ENCODE measurements at places on chromosomes 7 and 10.
A peak's percentile ranks its signal among the peaks of the same experiment; 100 is the strongest.

DNA sequence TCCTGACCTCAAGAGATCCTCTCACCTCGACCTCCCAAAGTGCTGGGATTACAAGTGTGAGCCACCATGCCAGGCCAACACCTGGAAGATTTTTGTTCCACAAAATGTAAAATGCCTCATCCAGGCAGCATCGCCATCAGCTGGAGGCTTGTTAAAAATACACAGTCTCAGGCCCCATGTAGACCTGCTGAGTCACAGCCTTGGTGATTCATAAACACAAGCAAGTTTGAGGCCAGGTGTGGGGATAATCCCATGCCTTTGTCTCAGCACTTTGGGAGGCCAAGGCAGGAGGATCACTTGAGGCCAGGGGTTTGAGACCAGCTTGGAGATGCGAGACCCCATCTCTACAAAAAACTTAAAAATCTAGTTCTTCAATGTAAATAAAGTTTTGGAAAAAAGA is 49.1 kb upstream of the FOXK1 start:
- peaks cover 16% of the 10 kb centered on the region for H3K4me1 ChIP-seq
- H3K4me3 ChIP-seq: no peak overlapping the region
- peaks cover 7% of the 10 kb centered on the region for H3K27me3 ChIP-seq
- DNase-seq: no peak
- no peaks in the 10 kb centered on the region for H3K36me3 ChIP-seq
- H3K27ac ChIP-seq: no peak overlapping the region

DNA sequence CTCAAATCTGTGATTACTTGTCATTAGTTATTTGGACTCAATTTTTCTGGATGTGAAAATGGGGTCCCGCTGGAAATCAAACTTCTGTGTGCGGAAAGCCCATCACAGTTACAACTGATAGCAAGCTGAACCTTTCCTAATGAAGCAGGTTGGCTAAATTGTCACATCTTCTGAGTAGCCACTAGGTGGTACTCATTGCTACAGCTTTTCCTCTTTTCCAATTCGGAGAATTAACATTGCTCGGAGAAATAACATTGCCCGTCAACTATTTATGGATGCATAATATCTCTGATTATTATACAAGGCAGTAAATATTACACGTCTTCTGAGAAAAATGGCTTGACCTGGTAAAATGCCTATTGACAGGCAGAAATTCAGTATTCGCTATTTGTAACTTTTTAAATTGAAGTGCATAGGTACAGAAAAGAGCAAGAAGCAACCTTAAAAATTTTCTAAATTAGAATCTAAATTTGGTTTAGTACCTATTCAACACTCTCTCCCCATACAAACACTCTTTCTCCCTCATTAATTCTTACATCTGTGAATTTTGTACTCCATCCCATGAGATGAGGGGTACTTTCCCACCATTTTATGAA is 17.3 kb upstream of the BLOC1S2 start:
- H3K36me3 ChIP-seq: no peaks in the 10 kb centered on the region
- no peak overlapping the region for H3K4me3 ChIP-seq
- peaks cover 9% of the 10 kb centered on the region for H3K4me1 ChIP-seq
- no peak for DNase-seq
- H3K27ac ChIP-seq: no peak overlapping the region
- peaks cover 43% of the 10 kb centered on the region for H3K27me3 ChIP-seq

- no peak overlapping the region for H3K27ac ChIP-seq
- H3K4me1 ChIP-seq: no peaks in the 10 kb centered on the region
- no peak overlapping the region for H3K4me3 ChIP-seq
- no peak for DNase-seq
- H3K36me3 ChIP-seq: no peaks in the 10 kb centered on the region
Observed at GRCh38 chr7:39507866-39508551, 58.2 kb upstream of the YAE1 start.

GRCh38 chr10:132297526-132297925 is 10.2 kb downstream of the STK32C start:
- H3K4me3 ChIP-seq: no peak overlapping the region
- H3K27ac ChIP-seq: no peak overlapping the region
- peaks cover 30% of the 10 kb centered on the region for H3K27me3 ChIP-seq
- peaks cover 21% of the 10 kb centered on the region for H3K4me1 ChIP-seq
- no peaks in the 10 kb centered on the region for H3K36me3 ChIP-seq

GRCh38 chr7:46178661-46179060 is 257.6 kb upstream of the IGFBP3 start:
- peaks cover 17% of the 10 kb centered on the region for H3K4me1 ChIP-seq
- H3K36me3 ChIP-seq: peaks cover 6% of the 10 kb centered on the region
- H3K4me3 ChIP-seq: no peak overlapping the region
- H3K27me3 ChIP-seq: peaks cover 4% of the 10 kb centered on the region

GRCh38 chr7:70660154-70660818 is 471.7 kb upstream of the GALNT17 start:
- H3K36me3 ChIP-seq: no peaks in the 10 kb centered on the region
- H3K27me3 ChIP-seq: peaks cover 5% of the 10 kb centered on the region
- no peak overlapping the region for H3K4me3 ChIP-seq

DNA sequence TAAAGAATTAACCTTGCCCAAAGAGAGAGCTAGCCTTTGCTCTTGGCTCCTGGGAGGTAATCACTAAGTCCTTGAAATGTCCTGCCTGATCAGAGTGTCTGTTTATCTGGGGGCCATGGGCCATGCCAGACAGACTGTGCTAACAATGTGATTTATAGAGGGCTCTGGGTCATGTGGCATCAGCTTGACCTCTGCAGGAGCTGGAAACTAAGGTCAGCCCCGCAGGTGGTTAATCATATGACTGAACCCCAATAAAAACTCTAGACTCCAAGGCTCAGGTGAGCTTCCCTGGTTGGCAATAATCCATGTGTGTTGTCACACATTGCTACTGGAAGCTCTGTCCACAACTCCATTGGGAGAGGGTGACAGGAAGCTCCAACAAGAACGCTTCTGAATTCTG is 47.5 kb downstream of the NDUFB2 start:
- no peak for DNase-seq
- H3K36me3 ChIP-seq: peaks cover 29% of the 10 kb centered on the region
- peaks cover 16% of the 10 kb centered on the region for H3K4me1 ChIP-seq
- H3K27ac ChIP-seq: no peak overlapping the region
- no peak overlapping the region for H3K4me3 ChIP-seq
- H3K27me3 ChIP-seq: no peaks in the 10 kb centered on the region

GRCh38 chr10:59362144-59362958 is at the start of gene FAM13C:
FAM13C (minus strand) TSS chr10:59362549; CDS start chr10:59362460, 89 bp downstream.
- peak within 1 kb of the TSS; percentile 81 for H3K4me3 ChIP-seq
- peaks cover 13% of the 10 kb centered on the region for H3K4me1 ChIP-seq
- H3K27ac ChIP-seq: no peak within 1 kb of the TSS
- peak; percentile 75 for DNase-seq

- H3K27me3 ChIP-seq: no peaks in the 10 kb centered on the region
- H3K4me1 ChIP-seq: peaks cover 12% of the 10 kb centered on the region
- H3K27ac ChIP-seq: peak overlapping the region; percentile 75
- H3K4me3 ChIP-seq: no peak overlapping the region
- peaks cover 83% of the 10 kb centered on the region for H3K36me3 ChIP-seq
Observed at GRCh38 chr7:117777335-117778142, 95.7 kb downstream of the CTTNBP2 start.

- no peak overlapping the region for H3K4me3 ChIP-seq
- peak overlapping the region; percentile 57 for H3K27ac ChIP-seq
- H3K4me1 ChIP-seq: peaks cover 37% of the 10 kb centered on the region
- DNase-seq: no peak
Observed at GRCh38 chr10:74901867-74902450, 75.6 kb downstream of the KAT6B start.

- no peaks in the 10 kb centered on the region for H3K27me3 ChIP-seq
- no peaks in the 10 kb centered on the region for H3K36me3 ChIP-seq
- no peak overlapping the region for H3K27ac ChIP-seq
- DNase-seq: no peak
- H3K4me3 ChIP-seq: no peak overlapping the region
Observed at GRCh38 chr10:37865957-37866803, 8.8 kb upstream of the ZNF248 start.

- H3K27me3 ChIP-seq: no peaks in the 10 kb centered on the region
- no peak overlapping the region for H3K4me3 ChIP-seq
- DNase-seq: no peak
- peak overlapping the region; percentile 49 for H3K27ac ChIP-seq
Observed at GRCh38 chr10:58896229-58896628, 280.2 kb upstream of the PHYHIPL start.

- H3K4me1 ChIP-seq: peaks cover 27% of the 10 kb centered on the region
- peaks cover 11% of the 10 kb centered on the region for H3K27me3 ChIP-seq
- no peak for DNase-seq
Observed at GRCh38 chr7:101236292-101236835, 1.2 kb downstream of the CLDN15 start.

- peaks cover 4% of the 10 kb centered on the region for H3K27me3 ChIP-seq
- H3K27ac ChIP-seq: no peak overlapping the region
- H3K36me3 ChIP-seq: no peaks in the 10 kb centered on the region
- H3K4me3 ChIP-seq: no peak overlapping the region
Observed at GRCh38 chr7:45601094-45601493, 26.9 kb downstream of the ADCY1 start.

GRCh38 chr7:111358915-111359314 is 203.4 kb downstream of the IMMP2L start:
- H3K4me1 ChIP-seq: peaks cover 29% of the 10 kb centered on the region
- no peaks in the 10 kb centered on the region for H3K36me3 ChIP-seq
- no peak for DNase-seq
- no peak overlapping the region for H3K4me3 ChIP-seq

DNA sequence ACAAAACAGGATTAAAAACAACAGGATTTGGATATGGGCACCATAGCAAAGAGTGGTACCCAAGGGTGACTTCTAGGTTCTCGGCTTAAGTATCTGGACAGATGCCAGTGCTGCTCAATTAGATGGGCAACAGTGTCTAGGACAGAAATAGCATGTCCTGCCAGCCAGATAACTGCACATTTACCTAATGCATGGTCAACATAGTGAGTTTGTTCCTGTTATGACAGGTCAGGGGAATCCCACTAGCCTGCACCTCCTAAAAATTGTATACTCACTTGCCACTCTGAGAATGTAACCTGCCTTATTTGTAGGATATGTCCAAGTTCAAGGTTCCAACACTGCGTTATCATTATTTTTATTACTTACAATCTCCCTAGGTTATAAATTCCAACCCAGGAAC is 471.7 kb downstream of the GRM8 start:
- no peak overlapping the region for H3K27ac ChIP-seq
- no peaks in the 10 kb centered on the region for H3K36me3 ChIP-seq
- no peak overlapping the region for H3K4me3 ChIP-seq
- DNase-seq: no peak
- H3K4me1 ChIP-seq: no peaks in the 10 kb centered on the region
- no peaks in the 10 kb centered on the region for H3K27me3 ChIP-seq

- H3K4me3 ChIP-seq: peak overlapping the region; percentile 70
- peaks cover 97% of the 10 kb centered on the region for H3K4me1 ChIP-seq
- no peak for DNase-seq
- peaks cover 86% of the 10 kb centered on the region for H3K27me3 ChIP-seq
Observed at GRCh38 chr10:8061274-8062211, 7.1 kb downstream of the GATA3 start.

DNA sequence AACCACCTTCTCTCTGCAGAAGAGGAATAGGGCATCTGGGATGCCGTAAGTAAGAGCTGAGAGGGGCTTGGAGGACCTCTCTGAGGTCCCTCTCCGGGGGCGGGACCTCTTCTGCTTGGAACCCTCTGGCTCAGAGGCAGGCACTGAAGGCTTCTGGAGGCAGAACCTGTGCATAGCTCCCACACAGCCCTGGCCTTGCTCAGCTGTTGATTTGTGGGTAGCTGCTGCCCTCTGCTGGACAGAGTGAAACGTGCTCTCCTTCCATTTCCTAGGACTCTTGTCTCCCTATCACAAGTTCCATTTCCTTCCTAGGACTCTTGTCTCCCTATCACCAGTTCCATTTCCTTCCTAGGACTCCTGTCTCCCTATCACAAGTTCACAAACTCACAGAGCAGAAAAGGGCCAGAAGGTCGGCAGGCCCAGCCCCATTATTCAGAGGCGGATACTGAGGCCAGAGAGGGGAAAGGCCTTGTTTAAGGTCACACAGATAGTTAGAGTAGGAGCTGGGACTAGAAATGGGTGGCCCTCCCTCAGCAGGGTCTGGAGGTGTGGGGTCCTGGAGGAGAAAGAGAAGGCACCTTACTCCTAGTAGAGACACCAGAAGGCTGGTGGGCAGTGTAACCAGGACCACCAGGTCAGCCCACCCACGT is 30.3 kb upstream of the GARS1 start:
- DNase-seq: peak; percentile 86
- H3K4me3 ChIP-seq: no peak overlapping the region
- H3K36me3 ChIP-seq: peaks cover 23% of the 10 kb centered on the region
- H3K27me3 ChIP-seq: peaks cover 3% of the 10 kb centered on the region
- H3K4me1 ChIP-seq: peaks cover 11% of the 10 kb centered on the region

DNA sequence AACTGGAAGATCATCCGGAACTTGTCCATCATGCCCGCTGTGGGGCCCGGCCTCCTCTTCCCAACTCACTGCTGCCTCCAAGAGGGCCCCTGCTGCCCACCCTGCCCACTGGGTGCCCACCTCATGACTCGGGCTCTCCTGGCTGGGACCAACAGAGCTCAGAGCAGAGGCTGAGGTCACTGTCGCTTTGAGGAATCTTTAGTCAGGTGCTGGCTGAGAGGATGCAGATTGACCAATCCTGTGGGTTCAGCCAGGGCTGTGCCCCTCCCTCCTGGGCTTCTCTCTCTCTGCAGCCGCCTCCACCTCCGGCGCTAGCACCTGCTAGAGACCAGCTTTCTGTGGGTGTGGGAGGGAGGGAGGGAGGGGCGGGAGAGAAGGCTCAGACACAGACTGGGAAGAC is at the start of gene CALHM1:
CALHM1 (minus strand) TSS at position 181 of the 400 bp plus-strand sequence; CDS start at position 32, 149 bp downstream.
- no peaks in the 10 kb centered on the region for H3K36me3 ChIP-seq
- H3K4me3 ChIP-seq: peak within 1 kb of the TSS; percentile 19
- peaks cover 25% of the 10 kb centered on the region for H3K4me1 ChIP-seq
- H3K27ac ChIP-seq: no peak within 1 kb of the TSS

DNA sequence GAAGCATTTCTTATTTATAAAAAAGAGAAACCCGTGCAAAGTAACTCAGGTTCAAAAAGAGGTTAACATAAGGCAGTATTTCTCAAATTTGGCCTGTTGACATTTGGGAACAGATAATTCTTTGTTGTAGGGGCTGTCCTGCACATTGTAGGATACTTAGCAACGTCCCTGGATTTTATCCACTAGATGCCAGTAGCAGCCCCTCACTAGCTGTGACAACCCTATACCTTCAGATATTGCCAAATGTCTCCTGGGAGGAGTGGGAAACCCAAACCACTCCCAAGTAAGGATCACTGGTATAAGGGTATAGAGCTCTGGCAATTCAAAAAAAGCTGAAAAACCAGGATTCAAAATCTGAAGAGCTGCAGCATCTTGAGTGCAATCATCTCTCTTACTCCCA is 202.3 kb upstream of the PRKCQ start:
- peaks cover 23% of the 10 kb centered on the region for H3K27me3 ChIP-seq
- H3K27ac ChIP-seq: no peak overlapping the region
- no peaks in the 10 kb centered on the region for H3K36me3 ChIP-seq
- DNase-seq: no peak

DNA sequence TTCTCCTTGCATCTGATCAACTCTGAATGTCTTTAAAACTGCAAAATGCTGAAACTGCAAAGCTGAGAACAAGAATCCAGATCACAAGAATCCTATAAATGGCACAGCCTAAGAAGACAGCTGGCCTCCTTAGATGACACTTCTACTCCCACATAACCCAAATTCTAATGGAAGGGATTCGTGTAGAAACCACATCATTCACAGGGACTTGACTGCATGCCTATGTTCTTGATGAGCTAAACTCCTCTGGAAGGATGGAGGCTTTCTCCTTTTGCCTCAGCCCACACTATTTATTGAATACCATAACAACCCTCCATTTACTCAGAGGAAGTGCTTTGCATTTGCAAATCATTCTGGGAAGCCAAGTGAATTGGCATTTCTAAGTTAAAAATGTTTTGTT is 252.5 kb upstream of the VWC2 start:
- no peaks in the 10 kb centered on the region for H3K36me3 ChIP-seq
- no peak for DNase-seq
- no peaks in the 10 kb centered on the region for H3K4me1 ChIP-seq
- no peak overlapping the region for H3K4me3 ChIP-seq

Data from nephron progenitor cell (in vitro differentiated cells).